ENCODE measurements at places on chromosomes 3 and 15. TPM values are rescaled to one million over a fixed set of nuclear protein-coding genes. Genes with fewer than 3 reads are reported as not detected.

GRCh38 chr15:52042051-52042851 lies 23.2 kb downstream of the MAPK6 start:
- H3K27me3 ChIP-seq = no peaks in the 10 kb centered on the region
- H3K4me1 ChIP-seq = peaks cover 63% of the 10 kb centered on the region
- no peaks in the 10 kb centered on the region for H3K36me3 ChIP-seq
- no peak overlapping the region for H3K27ac ChIP-seq

DNA sequence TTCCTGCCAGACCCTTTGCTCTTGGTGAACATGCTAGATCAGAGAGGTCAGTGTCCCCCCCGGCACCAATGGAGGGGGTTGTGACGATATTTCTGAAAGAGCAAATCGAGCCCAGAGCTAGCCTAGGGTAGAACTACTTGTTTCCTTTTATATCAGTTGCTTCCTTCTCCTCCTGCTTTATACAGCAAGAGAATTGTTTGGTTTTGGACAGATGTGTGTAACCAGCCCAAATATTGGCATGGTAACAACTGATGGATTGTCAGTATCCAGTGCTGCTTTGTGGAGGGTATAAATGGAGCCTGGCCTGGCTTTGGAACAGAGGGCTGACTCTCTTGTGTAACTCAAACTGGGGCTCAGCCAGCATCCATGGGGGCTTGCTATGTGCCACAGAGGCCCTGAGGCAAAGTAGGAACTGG lies 27.2 kb downstream of the SNX1 start:
- no peak for DNase-seq
- H3K36me3 ChIP-seq = peaks cover 86% of the 10 kb centered on the region
- H3K4me3 ChIP-seq = no peak overlapping the region
- H3K4me1 ChIP-seq = no peaks in the 10 kb centered on the region

GRCh38 chr15:101050623-101051290 lies 131.6 kb downstream of the LRRK1 start:
- no peaks in the 10 kb centered on the region for H3K36me3 ChIP-seq
- H3K27me3 ChIP-seq = no peaks in the 10 kb centered on the region
- H3K27ac ChIP-seq = no peak overlapping the region
- no peak for DNase-seq
- H3K4me3 ChIP-seq = no peak overlapping the region

DNA sequence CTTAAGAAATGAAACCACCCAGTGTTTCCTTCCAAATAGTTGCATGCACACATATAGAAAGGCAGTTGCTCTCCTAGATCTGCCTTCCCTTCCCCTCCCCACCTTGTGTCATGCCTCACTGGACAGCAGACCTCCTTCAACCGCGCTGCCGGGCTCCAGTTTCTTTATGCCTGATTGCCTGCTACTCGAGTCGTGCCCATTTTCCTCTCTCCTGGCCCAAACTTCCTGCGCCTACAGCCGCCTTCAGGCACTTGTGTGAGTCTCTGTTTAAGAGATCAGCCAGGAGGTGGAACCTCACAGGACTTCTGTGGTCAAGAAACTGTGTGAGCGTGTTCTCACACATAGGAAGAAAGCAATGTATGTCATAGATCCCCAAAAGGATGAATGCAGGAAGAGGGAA lies 8.8 kb upstream of the FAM107A start:
- DNase-seq = no peak
- H3K27me3 ChIP-seq = peaks cover 22% of the 10 kb centered on the region
- peaks cover 10% of the 10 kb centered on the region for H3K4me1 ChIP-seq
- H3K4me3 ChIP-seq = no peak overlapping the region
- no peaks in the 10 kb centered on the region for H3K36me3 ChIP-seq
- no peak overlapping the region for H3K27ac ChIP-seq

DNA sequence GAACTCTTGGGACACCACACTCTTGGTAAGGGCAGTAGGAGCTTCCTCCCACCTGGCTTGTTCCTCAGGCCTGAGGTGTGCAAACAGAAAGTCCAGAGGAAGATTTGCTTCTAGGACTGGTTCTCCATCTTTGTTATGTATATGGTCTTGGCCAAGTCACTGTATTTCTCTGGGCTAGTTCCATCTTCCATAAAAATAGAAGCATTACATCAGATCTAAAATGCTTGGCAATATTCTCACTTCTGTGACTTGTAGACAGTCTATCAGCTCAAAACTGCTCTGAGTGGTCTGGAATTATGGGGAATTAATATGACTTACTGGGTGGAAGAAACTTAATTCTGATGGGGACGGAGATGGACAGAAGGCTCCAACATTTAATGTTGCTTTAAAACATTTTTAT lies 55.2 kb downstream of the TMEM108 start:
- no peaks in the 10 kb centered on the region for H3K4me1 ChIP-seq
- no peak overlapping the region for H3K4me3 ChIP-seq
- no peak overlapping the region for H3K27ac ChIP-seq
- DNase-seq = no peak
- H3K36me3 ChIP-seq = no peaks in the 10 kb centered on the region

Gene NEK10
- total RNA-seq = 1.4 TPM

Gene LRRC49
- 0.20 TPM for total RNA-seq

Gene C2CD4A
- total RNA-seq = 0.11 TPM

Gene PRSS50
- not detected for total RNA-seq
